Endothelial cell (in vitro differentiated cells): ENCODE measurements at places on chromosomes 2 and 18. TPM values are rescaled to one million over a fixed set of nuclear protein-coding genes. Genes with fewer than 3 reads are reported as not detected.

Gene SERPINB10
- total RNA-seq = not detected

Gene SERPINB2
- total RNA-seq = not detected

GRCh38 chr18:24657444-24657842 is 197.0 kb downstream of the HRH4 start:
- H3K4me3 ChIP-seq = no peak overlapping the region
- H3K4me1 ChIP-seq = peaks cover 27% of the 10 kb centered on the region
- peak overlapping the region; percentile 67 for H3K27ac ChIP-seq
- H3K27me3 ChIP-seq = no peaks in the 10 kb centered on the region

- no peaks in the 10 kb centered on the region for H3K36me3 ChIP-seq
- H3K4me3 ChIP-seq = no peak overlapping the region
- H3K27me3 ChIP-seq = no peaks in the 10 kb centered on the region
- DNase-seq = no peak
- no peaks in the 10 kb centered on the region for H3K4me1 ChIP-seq
Measured at GRCh38 chr18:35991696-35992095, 19.2 kb downstream of the RMP24 start.

DNA sequence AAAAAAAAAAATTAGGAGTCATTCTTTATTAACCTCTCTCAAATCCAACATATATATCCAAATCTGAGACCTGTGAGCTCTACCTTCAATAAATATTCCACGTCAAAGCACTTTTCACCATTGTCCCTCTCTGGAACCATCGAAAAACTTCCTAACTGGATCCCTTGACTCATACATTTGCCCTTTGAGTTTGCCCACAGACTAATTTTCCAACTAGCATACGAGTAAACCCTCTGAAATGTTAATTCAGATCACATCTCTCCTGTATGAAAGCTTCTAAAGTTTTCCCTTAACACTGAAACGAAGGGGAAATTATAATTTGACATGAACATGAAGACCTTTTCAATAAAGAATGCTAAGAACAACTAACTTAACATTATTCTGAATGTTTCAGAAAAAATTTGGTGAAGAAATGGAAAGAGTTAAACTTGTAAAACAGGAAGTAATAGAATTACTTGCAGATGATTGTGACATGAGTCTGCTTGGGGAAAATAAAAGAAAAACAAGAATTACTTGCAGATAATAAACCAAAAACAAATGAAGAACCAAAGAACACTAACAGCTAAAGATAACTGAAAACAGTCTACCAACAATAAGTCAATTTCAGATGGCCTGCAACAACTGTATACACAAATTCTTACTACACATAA is 110.6 kb downstream of the C2orf74 start:
- H3K4me3 ChIP-seq = no peak overlapping the region
- DNase-seq = no peak
- H3K27ac ChIP-seq = no peak overlapping the region
- H3K4me1 ChIP-seq = no peaks in the 10 kb centered on the region
- no peaks in the 10 kb centered on the region for H3K27me3 ChIP-seq
- peaks cover 20% of the 10 kb centered on the region for H3K36me3 ChIP-seq
